ENCODE measurements at places on chromosomes 1 and 21. TPM values are rescaled to one million over a fixed set of nuclear protein-coding genes. Genes with fewer than 3 reads are reported as not detected.

DNA sequence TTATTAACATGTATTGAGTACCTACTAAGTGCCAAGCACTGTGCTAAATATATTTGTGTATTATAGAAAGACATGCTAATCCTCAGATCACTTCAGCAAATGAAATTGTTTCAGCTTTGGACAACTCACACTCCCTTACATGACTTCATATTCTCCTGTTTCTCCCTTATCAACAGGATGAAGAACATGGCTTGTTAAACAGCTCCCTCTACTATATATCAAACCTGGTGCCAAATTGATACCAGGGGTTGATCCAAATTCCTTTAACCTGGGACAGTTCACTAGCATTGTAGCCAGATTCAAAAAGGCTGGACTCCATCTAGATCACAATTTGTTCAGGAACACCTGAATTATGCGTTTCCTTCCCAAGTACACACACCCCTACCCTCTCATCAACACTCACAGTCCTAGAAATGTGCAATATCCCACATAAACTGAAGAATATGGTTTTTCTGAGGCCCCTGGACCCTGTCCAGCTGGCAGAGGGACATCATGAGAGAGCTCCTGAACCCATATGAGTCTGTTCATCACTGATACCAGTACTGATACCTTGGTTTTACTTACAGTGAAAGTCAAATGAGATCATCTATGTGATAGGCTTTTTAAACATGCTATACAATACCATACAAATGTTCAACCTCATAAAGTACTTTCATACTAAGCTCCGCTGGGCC lies 47.0 kb upstream of the PALMD start:
- peaks cover 8% of the 10 kb centered on the region for H3K4me1 ChIP-seq
- peak overlapping the region; percentile 73 for H3K27ac ChIP-seq
- H3K4me3 ChIP-seq = no peak overlapping the region
- no peaks in the 10 kb centered on the region for H3K27me3 ChIP-seq
- no peaks in the 10 kb centered on the region for H3K36me3 ChIP-seq

DNA sequence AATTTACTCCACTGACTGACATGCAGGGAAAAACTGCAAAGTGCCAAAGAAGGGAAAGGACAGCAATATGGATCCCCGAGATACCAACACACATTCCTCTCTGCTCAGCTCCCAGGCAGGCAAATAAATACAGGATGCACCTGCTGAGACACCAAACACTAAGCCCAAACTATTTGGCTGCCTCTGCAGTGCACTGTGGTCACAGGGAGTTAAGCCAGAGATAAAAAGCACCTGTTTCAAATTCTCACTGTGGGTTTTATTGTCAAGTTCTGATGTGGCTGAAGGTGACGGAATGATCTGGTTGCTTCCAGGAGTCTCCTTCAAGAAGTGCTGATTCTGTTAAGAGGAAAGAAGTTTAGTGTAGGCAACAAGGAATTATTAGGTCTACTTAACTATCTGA lies 17.7 kb downstream of the TEX38 start:
- H3K4me1 ChIP-seq = peaks cover 2% of the 10 kb centered on the region
- no peak overlapping the region for H3K27ac ChIP-seq
- peak; percentile 30 for DNase-seq
- H3K27me3 ChIP-seq = no peaks in the 10 kb centered on the region

DNA sequence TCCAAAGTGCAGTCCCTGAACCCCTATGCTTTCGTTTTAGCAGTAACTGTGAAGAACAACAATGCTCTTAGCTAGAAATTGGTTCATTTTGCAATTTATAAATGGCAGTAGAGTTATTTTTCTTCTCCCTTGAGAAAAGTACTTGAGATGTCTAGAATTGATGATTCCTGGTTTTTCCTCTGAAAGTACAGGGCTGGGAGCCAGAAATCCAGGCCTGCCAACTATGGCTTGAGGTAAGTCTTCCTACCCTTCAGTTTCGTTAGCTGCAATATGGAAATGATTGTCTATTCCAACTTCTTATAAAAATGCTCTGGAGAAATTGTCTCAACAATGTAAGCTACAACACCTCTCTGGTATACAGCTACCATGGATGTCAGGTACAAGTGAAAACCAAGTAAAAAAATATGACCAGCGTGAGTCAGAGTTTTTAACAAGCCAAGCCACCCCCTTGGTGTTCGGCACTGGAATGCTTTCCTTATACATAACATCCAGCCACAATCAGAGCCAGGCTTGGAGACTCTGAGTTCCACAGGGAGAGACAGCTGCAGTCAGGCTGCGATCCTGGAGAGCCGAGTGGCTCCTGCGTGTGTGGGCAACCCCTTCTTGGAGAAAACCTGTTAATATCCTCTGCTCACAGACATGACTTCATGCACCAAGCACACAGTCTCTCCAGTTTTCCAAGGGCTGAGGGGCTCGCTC lies 22.0 kb downstream of the TSPAN2 start:
- H3K4me3 ChIP-seq = no peak overlapping the region
- no peaks in the 10 kb centered on the region for H3K27me3 ChIP-seq
- H3K27ac ChIP-seq = no peak overlapping the region

- H3K4me1 ChIP-seq = no peaks in the 10 kb centered on the region
- no peak overlapping the region for H3K27ac ChIP-seq
- no peaks in the 10 kb centered on the region for H3K36me3 ChIP-seq
Observed at GRCh38 chr1:215277532-215277931, 195.0 kb downstream of the KCNK2 start.

- H3K4me1 ChIP-seq = no peaks in the 10 kb centered on the region
- H3K36me3 ChIP-seq = no peaks in the 10 kb centered on the region
- H3K27ac ChIP-seq = no peak overlapping the region
- no peak for DNase-seq
Observed at GRCh38 chr1:80565406-80565805, 1235.3 kb upstream of the ADGRL2 start.

- DNase-seq = peak; percentile 85
- no peak overlapping the region for H3K4me3 ChIP-seq
Observed at GRCh38 chr1:169119405-169119804, 12.9 kb downstream of the ATP1B1 start.

GRCh38 chr1:19337289-19337688 lies 25.2 kb downstream of the SLC66A1 start:
- peaks cover 16% of the 10 kb centered on the region for H3K36me3 ChIP-seq
- DNase-seq = peak; percentile 36
- H3K27ac ChIP-seq = no peak overlapping the region
- H3K4me3 ChIP-seq = no peak overlapping the region
- H3K4me1 ChIP-seq = peaks cover 7% of the 10 kb centered on the region

The CCDC30 gene
- total RNA-seq = 1.3 TPM

DNA sequence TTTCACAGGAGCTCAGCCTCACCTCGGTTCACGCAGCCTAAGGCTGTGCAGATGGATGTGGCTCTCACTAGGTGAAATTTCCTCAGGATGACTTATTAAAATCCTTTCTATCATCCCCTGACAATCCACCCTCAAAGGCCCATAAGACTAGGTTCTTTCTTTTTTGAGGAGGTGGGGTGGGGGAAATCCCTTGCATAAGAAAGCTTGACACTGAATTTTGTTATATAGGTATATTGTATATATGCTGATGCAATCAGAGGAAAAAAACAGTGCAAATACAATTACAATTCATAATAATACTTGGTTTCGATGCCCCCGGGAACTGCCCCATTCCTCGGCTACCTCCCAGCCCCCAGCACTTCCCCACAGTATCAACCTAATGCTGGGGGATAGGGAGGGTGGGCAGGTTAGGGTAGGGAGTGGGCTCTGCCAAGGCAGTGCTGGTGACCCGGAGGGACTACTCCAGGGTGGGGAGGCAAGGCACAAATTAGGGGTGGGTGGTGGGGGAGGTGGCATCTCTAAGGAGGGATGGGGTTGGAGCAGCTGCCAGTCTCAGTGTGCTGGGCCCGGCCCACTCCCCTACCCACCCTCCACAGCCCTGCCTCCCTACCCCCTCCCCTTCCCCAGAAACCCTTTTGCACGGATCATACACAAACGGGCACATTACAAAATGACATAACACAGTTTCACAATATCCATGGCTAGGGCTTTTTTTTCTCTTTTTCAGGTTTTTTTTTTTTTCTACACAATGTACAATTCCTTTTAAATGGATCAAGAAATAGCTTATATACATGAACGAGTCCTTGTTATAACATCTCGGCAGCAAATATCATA lies 30.9 kb downstream of the SLC27A3 start:
- H3K4me3 ChIP-seq = no peak overlapping the region
- no peak overlapping the region for H3K27ac ChIP-seq
- peak; percentile 45 for DNase-seq
- peaks cover 5% of the 10 kb centered on the region for H3K4me1 ChIP-seq
- H3K27me3 ChIP-seq = no peaks in the 10 kb centered on the region

GRCh38 chr1:29579821-29580425 lies 343.6 kb downstream of the PTPRU start:
- DNase-seq = peak; percentile 66
- H3K4me3 ChIP-seq = no peak overlapping the region
- H3K36me3 ChIP-seq = no peaks in the 10 kb centered on the region
- no peak overlapping the region for H3K27ac ChIP-seq
- H3K4me1 ChIP-seq = no peaks in the 10 kb centered on the region

DNA sequence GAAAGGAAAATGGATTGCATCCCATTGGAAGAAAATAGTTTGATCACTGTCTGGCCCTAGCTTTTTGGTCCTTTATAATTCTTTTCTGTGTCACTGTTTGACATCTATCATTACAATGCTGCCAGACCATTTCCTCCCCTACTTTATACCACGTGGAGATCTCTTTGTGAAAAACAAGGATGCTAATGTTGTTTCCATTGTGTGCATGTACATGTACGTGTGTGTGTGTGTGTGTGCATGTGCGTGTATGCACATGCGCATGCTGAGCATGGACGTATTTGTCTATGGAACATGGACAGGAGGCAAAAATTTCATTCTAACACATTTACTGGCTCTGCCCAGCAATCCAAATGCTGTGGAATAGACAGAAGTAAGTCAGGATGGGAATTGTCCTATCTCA lies 153.1 kb upstream of the PLXNA2 start:
- H3K4me3 ChIP-seq = no peak overlapping the region
- H3K36me3 ChIP-seq = no peaks in the 10 kb centered on the region
- H3K4me1 ChIP-seq = no peaks in the 10 kb centered on the region
- H3K27ac ChIP-seq = no peak overlapping the region

DNA sequence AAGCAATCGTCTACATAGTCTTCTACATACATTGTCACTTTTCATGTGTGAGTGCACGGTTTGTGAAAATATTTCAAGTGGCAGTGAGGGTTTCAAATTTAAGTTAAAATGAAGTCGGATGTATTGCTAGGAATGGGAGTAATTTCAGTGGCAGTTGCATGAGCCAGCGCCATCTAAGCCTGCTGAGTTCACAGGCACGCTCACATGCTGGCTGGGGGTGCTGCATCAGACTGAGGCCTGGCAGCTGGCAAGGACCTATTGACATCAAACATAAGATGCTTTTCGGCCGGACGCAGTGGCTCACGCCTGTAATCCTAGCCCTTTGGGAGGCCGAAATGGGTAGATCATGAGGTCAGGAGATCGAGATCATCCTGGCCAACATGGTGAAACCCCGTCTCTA lies 80.7 kb downstream of the UBE4B start:
- H3K4me1 ChIP-seq = peaks cover 4% of the 10 kb centered on the region
- no peak for DNase-seq
- no peak overlapping the region for H3K27ac ChIP-seq

DNA sequence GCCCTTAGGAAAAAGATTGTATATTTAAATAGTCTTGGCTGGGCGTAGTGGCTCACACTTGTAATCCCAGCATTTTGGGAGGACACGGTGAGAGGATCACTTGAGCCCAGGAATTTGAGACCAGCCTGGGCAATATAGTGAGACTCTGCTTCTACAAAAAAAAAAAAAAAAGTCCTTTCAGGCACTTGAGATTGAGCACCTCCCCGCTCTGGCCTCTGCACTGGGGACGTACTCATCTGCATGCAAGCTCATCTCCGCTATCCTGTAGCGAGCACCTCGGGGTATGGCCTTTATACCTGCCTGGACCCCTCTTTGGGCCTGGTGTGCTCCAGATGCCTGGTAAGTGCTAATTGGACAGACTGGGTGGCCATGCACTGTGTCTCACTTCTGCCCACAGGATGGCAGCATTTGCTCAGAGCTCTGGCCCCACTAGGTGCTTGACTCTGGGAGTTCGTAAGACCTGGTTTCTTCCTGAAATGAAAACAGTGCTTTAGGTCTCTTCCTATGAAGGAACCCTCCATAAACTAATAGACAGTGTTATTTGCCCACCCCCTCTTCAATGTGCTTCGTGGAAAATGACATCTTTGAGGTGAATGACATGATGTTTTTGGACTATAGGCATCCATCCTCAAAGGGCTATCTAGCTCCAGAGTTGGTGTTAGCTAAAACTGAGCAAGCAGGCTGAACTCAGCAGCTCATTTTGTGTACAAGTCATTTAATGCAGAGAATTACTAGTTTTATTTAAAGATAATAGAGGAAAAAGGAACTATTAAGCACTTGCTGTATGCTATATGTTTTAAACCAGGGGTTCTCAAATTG lies 61.7 kb upstream of the ADAR start:
- H3K27ac ChIP-seq = no peak overlapping the region
- DNase-seq = peak; percentile 70
- no peaks in the 10 kb centered on the region for H3K36me3 ChIP-seq
- no peaks in the 10 kb centered on the region for H3K4me1 ChIP-seq
- peaks cover 8% of the 10 kb centered on the region for H3K27me3 ChIP-seq
- H3K4me3 ChIP-seq = no peak overlapping the region

The CD34 gene
- total RNA-seq = under 0.01 TPM

DNA sequence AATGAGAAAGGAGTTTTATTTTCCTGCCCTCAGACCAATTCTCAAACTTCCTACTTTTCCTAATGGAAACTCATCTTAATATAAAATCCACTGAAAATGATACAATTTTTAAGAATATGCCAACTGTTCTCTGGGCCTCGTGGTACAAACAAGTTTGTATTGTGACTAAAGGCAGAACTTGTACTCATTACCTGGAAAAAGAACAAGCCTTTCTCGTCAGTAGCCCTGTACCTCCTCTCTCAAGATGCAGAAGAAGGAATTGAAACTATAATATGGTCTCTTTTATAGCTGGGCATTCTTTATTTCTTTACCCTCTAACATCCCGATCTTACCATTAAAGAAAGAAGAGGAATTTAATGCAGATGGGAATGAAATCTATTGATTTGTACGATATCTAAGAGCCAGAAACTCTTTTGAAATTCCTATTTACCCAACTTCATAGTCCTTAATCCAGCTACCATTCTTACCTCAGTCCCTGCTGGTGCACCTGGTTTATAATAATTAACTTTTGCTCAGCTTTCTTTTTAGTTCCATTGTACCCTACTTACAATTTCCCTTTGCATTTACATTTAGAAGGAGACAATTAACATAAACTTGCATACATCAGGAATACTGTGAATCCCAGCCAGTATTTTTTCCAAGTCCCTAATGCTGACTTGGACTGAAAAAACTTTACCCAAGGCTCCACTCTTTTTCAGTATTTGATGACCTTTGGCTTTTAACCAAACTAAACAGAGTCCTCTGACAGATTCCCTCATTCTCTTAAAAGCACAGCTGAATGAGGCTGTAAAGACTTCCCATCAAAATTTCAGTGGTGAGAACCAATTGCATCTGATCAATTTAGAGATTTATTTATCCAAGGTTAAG lies 1162.4 kb downstream of the BRINP3 start:
- no peaks in the 10 kb centered on the region for H3K36me3 ChIP-seq
- H3K4me3 ChIP-seq = no peak overlapping the region
- H3K27me3 ChIP-seq = no peaks in the 10 kb centered on the region
- no peak for DNase-seq
- H3K4me1 ChIP-seq = no peaks in the 10 kb centered on the region

GRCh38 chr1:220785166-220786056 lies 1.3 kb upstream of the MTARC1 start:
- no peaks in the 10 kb centered on the region for H3K27me3 ChIP-seq
- H3K4me1 ChIP-seq = peaks cover 2% of the 10 kb centered on the region
- H3K4me3 ChIP-seq = no peak overlapping the region
- no peak for DNase-seq
- no peak overlapping the region for H3K27ac ChIP-seq

The OR2T11 gene
- total RNA-seq = not detected

The RNU1-3 gene
- under 0.01 TPM for total RNA-seq

GRCh38 chr1:44318097-44319088 lies 36.7 kb downstream of the ERI3 start:
- peak; percentile 12 for DNase-seq
- H3K36me3 ChIP-seq = peaks cover 3% of the 10 kb centered on the region
- H3K27ac ChIP-seq = no peak overlapping the region
- no peaks in the 10 kb centered on the region for H3K27me3 ChIP-seq

Measured in fibroblast of lung (primary cell).